ENCODE measurements at places on chromosomes 7 and 10.

DNA sequence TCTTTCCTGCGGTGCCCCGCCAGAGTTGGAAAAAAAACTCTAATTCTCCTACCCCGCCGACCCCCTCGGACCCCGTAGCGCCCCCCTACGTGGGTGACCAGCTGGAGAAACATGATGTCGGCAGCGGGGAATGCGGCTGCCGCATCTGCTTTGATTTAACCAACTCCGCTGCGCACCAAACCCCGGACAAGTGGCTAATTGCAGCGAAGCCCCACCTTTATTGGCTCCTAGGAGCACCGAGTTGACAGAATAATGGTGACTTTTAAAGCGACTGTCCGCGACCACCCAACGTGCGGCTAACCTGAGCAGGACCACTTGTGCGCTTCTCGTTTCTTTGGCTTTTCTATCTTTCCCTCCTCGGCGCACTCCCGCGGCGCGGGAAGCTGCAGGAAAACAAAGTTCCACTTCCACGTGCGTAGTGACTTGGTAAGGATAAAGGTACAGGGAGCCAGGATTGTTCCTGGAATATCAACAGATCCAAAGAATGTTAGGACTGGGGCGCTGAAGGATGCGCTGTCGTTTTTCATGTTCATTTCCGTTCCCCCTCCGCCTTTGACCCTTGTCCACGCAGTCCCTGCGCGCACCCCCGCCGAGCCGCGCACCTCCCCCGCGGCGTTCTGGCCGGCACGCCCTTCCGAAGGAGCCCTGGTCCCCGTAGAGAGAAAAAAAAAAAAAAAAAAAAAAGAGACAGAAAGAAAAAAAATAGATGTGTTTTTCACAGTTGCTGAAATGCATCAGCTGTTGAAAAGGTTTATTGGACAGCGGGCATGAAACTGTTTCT, 1.4 kb downstream of the WNT16 start:
- DNase-seq, result no peak

DNA sequence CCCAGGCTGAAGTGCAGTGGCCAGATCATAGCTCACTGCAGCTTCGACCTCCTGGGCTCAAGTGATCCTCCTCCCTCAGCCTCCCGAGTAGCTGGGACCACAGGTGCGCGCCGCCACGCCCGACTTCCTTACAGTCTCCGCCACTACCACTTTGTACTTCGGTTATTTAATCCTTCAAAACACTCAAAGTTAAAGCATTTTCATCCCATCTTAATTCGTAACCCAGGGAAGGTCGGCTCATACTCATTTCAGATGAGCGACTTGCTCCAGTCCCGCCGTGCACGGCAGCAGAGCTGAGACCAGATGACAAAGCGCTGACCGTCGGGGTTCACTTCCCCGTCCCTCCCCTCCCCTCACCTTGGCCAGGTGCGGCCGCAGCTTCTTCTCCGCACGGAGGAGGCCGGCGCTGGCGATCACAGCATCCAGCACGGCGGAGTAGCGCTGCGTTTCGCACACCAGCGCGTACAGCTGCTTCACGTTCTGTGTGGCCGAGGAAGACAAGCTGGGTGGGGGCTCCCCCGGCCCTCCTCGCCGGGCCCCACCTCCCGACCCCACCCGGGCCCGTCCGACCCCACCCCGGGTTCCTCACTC, 457 bp downstream of the NSUN5 start:
- DNase-seq, result no peak

DNA sequence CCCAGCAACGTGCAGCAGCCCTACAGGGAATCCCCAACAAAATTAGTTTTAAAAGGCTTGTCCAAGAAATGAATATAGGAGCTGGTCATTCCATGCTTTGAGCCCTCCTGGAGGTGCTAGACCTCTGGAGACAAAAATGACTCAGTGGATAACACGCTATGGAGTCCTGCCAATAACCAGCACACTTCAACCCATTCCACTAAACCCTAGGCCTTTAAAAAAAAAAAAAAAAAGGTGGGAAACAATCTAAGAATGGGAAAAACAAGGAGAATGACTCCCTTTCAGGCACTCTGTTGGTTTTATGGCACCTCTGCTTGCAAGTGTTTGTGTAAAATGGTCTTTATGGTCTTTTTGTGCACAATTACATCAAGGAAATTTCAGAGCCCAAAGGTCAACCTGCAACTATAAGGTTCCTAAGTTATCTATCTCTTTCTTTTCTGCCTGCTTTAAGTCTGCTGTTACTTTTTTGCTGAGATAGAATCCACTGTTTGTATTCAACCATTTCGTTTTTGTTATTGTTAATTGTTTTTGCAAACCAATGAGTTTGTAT, 21.3 kb downstream of the AVL9 start:
- no peak for DNase-seq

- no peak for DNase-seq
These were observed at the start of gene NAMPT for GRCh38 chr7:106284714-106285050. Gene NAMPT (minus strand): TSS chr7:106284983. CDS start chr7:106284884, 99 bp downstream.

- DNase-seq, result no peak
These were observed 141.9 kb downstream of the ANKRD7 start for GRCh38 chr7:118366363-118366762.

GRCh38 chr10:95312257-95312656, 21.5 kb upstream of the PDLIM1 start:
- no peak for DNase-seq

DNA sequence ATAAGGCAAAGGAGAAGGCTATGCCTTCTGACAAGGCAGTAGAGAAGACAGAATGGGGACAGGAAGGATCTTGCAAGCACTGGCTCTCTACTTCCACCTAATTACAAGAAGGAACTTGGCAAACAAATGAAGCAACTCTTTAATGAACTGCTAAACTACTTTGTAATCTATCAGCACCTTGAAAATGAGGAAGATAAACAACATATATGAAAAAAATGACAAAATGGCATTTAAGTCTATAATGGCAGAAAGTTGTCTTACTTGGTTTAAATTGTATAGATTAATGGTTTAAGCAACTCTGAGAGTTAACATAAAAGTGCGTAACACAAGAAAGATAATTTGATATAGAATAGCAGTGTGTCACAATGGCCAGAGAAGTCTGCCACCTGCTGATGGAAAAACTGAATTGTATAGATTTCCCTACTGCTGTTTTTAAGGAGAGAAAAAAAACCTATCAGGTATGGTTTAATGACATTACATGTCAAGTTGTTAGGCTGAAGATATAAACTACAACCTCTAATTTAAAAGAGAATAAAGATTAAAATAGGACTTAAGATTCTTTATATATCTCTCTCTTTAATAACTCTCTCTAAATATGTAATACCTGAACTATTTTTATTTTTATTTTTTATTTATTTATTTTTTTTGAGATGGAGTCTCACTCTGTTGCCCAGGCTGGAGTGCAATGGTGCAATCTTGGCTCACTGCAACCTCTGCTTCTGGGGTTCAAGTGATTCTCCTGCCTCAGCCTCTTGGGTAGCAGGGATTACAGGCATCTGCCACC, 11.8 kb downstream of the NT5C3A start:
- peak; percentile 32 for DNase-seq

DNA sequence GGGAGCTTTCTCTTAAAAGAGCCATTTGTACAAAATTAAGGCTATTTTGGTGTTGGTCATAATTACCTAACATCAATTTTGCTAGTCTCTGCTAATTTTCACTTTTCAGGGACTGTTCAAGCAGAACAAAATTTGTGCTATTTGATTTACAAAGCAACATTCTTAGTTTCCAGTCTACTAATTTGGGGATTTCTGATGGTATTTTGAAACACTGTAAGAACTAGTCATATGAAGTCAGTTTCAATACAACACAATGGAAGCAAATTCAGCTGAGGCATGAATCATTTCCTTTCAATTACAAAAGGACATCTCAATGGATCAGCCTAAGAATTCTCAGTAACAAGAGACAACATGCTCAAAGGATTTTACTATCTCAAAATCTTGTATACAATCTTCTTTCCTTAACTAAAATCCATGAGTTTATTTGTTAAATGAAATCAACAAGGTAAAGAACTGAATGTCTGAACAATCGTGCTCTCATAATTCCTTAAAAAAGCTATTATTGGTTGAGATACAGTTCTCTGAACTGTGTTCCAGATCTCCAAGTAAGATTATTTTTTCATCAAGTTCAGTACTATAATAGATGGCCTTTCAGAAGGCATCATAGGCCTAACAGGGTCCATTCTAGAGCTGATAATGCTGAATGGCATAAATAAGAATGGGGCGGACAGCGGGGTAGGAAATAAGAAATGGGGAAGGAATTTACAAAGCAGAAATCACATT, 144.6 kb downstream of the NRCAM start:
- DNase-seq, result no peak

- DNase-seq, result no peak
These were observed 77.1 kb downstream of the MPLKIP start for GRCh38 chr7:40057292-40057691.

GRCh38 chr7:151082141-151083070, 887 bp downstream of the TMUB1 start:
- DNase-seq, result no peak

DNA sequence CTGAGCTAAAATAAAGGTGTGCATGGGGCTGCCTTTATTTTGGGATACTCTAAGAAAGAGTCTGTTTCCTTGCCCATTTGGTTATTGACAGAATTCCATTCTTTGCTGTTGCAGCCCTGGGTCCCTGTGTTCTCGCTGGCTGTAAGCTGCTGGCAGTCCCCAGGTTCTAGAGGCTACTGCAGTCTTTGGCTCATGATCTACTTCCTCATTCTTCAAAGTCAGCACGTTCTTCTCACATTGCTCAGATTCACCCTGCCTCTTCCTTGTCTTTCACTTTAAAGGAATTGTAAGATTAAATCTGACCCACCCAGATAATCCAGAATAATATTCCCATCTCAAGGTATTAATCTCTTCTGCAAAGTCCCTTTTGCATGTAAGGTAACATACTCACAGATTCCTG, 620.3 kb downstream of the CCSER2 start:
- DNase-seq, result no peak

GRCh38 chr7:33449847-33450246, 320.5 kb downstream of the BBS9 start:
- DNase-seq, result no peak

GRCh38 chr7:24595671-24596418, 22.6 kb downstream of the PALS2 start:
- DNase-seq, result no peak

GRCh38 chr10:1410469-1411395, 326.6 kb downstream of the ADARB2 start:
- no peak for DNase-seq

GRCh38 chr10:778626-779330, 89.3 kb upstream of the DIP2C start:
- no peak for DNase-seq

- DNase-seq, result no peak
These were observed 1.8 kb upstream of the CCDC6 start for GRCh38 chr10:59907918-59908807.

GRCh38 chr7:151745706-151746105, 131.2 kb downstream of the PRKAG2 start:
- no peak for DNase-seq

- no peak for DNase-seq
These were observed 19.2 kb downstream of the RBM17 start for GRCh38 chr10:6108072-6108471.

GRCh38 chr10:69408318-69409175, 8.2 kb downstream of the TACR2 start:
- peak; percentile 69 for DNase-seq

DNA sequence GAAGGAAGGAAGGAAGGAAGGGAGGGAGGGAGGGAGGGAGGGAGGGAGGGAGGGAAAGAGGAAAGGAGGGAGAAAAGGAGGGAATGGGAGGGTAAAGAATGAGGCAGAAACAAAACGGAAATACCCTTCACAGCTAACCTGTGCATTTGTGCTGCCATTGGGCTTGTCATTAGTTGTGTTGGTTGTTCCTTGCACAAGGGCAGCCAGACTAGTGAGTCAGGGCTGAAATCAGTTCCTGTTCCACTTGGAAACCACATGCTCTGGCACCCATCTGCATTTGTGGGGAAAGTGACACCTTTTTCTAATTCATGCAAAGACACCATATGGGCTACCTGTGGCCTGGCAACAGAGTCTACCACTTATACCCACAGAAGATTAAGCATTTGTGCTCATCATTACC, 1004.0 kb upstream of the C7orf33 start:
- DNase-seq, result no peak

GRCh38 chr7:111082351-111082750, 8.6 kb upstream of the LRRN3 start:
- no peak for DNase-seq

DNA sequence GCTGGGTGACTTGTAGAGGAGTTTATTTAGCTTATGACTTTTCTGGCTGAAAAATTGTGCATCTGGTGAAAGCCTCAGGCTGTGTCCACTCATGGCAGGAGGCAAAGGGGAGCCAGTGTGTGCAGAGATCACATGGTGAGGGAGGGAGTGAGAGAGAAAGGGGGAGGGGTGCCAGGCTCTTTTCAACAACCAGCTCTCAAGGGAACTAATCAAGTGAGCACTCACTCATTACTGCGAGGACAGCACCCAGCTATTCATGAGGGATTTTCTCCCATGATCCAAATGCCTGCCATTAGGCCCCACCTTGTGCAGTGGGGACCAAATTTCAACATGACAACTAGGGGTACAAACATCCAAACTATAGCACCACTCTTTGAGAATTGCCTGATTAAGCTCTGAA, 590.2 kb downstream of the MAGI2 start:
- no peak for DNase-seq

DNA sequence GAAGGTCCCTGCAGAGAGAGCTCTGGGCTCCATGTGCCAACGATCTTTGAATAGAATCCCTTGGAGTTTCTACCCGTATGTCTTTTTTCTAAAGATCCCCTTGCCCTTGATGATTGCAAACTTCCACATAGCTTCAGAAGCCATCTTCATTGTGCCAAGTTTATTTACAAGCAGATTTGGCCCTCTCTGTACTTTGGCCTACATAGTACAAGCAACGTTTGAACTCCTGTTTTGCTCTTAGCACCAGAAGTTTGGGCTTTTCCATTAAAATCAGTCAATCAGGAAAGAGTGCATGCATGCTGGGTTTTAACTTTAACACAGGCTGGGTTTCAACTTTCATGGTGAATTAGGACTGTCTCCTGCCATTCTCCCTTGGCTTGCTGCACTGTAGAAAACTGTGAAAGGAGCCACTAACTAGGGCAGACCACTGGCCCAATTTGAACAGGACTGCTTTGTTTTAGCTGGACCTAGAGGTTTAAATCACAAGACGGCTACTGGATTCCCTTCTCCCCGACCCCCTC, 557.6 kb upstream of the GALNT17 start:
- DNase-seq, result no peak

DNA sequence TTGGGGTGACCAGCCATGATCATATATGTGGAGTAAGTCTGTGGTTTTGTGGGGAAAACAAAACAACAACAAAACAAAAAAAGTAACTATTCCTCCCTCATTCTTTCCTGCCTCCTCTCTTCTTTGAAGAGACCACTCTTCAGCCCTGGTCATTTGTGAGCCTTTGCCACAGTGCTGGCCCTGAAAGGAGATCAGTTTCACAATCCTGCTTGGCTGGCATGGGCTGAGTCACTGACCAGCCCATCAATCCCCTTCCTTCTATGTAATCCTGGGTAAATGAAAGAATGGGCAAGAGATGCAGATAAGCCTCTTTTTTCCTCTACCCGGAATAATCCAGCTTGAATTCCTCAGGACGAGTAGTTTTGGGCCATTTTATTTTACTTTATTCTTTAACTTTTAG, 13.6 kb downstream of the CSTF2T start:
- DNase-seq, result no peak
